Esophagus squamous epithelium (tissue), 5 donors: ENCODE measurements at places on chromosomes 6 and 20.

- DNase-seq = no peak
Measured at GRCh38 chr6:130223508-130223907, 757 bp upstream of the SAMD3 start.

GRCh38 chr6:109738255-109738654 is 47.2 kb downstream of the FIG4 start:
- DNase-seq = no peak

DNA sequence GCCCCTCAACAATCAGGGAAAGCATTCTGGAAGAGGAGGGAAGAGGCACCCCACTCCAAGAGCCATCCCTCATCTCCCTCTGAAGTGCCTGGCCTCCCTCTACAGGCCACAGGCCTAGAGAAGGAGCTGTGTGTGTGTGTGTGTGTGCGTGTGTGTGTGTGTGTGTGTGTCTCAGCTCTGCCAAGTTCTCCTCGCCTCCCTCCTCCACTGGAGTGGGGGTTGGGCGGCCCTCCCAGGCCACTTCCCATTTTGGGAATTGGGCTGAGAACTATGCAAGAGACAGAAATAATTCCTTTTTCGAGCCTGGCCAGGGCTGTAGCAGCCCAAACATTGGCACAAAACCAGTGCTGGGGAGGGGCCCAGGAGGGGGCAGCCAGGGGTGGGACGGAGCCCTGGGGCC is 35.7 kb downstream of the KCNB1 start:
- DNase-seq = no peak

GRCh38 chr20:36808317-36809257 is 35.0 kb upstream of the DSN1 start:
- no peak for DNase-seq

GRCh38 chr6:1770435-1770843 is 160.7 kb downstream of the FOXC1 start:
- no peak for DNase-seq

GRCh38 chr6:82645536-82646230 is 282.1 kb downstream of the TPBG start:
- DNase-seq = no peak

DNA sequence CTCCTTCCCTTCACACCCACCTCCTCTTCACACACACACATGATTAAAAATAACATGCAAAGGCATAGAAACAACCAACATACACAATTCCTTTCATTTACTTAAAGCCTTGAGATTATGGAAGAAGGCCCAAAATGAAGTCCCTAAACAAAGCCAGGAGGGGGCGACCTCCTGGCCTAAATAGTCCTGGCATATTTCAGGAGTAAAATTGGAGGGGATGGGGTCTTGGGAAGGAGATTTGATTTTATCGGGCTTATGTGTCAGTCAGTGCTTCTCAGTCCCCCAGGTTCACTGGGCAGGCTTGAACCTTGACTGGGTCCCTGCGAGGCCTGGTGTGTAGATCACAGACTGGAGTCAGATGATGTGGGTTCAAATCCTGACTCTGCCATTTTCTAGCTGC is 266.4 kb downstream of the SAMD5 start:
- no peak for DNase-seq

GRCh38 chr20:25052255-25053194 is 5.4 kb downstream of the ACSS1 start:
- DNase-seq = no peak

DNA sequence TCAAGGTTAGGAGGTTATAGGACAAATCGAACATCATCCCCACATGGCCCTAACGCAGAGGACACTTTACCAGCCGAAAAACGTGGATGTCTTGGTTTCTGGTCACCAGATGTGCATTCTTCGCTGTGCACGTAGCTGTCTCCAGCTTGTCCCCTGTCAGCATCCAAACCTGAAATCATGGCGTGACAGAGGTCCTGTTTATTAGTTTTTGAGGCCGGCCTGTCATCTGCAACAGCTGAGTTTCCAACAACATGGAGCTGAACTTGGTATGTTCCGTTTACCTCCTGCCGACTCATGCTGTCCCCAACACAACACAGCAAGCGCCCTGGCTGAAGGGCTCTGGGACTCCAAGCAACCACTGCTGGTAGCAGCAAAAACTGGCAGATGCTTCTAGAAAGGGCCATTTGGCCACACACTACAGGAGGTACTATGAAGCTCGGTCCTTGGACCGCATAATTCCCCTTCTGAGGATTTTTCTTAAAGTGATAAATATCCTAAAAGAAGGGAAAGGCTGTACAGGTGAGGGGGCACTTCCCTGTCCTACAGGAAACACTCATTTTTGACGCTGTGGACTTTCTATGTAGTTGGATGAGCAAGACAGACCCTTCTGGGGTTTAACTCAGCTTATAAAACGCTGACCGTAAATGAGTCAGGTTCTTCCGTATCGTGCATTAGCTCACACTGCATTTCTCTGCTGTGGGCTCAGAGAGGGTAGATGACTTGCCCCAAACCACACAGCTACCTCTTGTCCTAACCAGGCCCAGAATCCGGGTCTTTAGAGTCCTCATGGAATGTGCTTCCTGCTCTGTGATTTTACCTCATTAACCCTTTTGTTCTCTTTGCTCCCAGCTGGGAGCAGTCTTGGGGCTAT is 79.7 kb upstream of the NFATC2 start:
- DNase-seq = no peak

DNA sequence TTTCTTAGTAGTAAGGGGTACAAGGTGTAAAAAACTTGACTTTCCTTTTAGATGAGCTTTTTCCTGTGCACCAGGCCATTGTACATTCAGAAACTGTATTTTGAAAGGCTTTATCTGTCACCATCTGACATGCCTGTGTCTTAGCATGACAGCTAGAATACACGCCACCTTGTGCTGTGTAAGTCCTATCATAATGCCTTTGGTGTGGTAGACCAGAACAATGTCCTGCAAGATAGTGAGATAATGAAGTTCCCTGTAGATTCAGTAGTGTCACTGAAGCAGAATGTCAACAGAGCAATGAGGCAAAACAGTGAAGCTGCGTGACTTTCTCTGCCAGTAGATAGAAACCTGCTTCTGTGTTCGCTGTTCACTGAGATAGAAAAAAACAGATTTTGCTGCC is 105.8 kb downstream of the JAG1 start:
- DNase-seq = no peak

- no peak for DNase-seq
Measured at GRCh38 chr6:89862698-89863097, 31.6 kb upstream of the GJA10 start.

- no peak for DNase-seq
Measured at GRCh38 chr6:43922426-43923375, 152.7 kb downstream of the VEGFA start.

GRCh38 chr6:81263531-81264168 is 488.8 kb downstream of the TENT5A start:
- DNase-seq = no peak

GRCh38 chr6:128310451-128310850 is 209.9 kb downstream of the PTPRK start:
- DNase-seq = no peak

DNA sequence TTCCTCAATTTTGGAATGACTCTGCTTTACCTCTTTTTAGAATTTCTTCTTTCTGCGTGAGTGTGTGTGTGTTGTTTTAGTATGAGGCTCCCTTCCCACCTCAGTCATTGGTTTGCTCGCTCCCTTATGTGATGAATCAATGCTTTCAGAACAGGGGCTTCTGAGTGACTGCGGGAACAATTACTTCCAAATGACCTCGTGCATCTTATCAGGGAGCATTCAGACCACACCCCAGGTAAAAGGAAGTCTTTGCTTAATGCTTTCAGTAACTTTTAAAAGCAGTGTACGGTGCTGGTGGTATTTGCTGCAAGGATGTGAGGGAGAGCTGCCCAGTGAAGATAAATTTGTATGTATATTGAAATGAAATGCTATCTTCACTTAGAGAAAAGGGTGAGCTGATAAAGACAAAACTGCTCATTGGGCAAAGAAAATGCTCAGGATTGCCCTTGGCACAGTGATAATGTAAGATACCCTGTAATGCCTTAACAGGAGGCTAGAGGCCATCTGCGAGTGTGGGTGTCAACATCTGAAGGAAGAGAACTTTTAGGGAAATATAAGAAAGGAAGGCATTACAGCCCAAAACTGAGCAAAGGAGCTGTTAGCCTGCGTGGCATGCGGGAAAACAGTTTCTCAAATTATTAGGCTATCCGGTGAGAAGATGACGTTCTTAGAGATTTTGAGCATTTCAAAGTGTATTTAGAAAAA is at the start of gene MLIP:
Gene MLIP, plus strand, starts transcription at position 103 of the 705 bp plus-strand sequence. Its CDS starts 37 bp downstream, at position 140.
- DNase-seq = no peak

GRCh38 chr6:22821664-22822320 is 252.4 kb downstream of the HDGFL1 start:
- DNase-seq = no peak
